Activated T-helper 1 cell treated with anti-CD3 and anti-CD28 coated beads, Interleukin-12 subunit alpha, Interleukin-12 subunit beta, Interleukin-2, Interleukin-4 antibody, amounts not matched to agents 30 ng/mL and 10 ng/mL and 1 ng/mL, durations not matched to agents 14 hours and 24 hours and 36 hours (primary cell): ENCODE measurements at places on chromosomes 1 and 21. TPM values are rescaled to one million over a fixed set of nuclear protein-coding genes. Genes with fewer than 3 reads are reported as not detected.

The GPR157 gene
- total RNA-seq = 2.8 and 3.8 TPM in 2 replicates

The SPRR1B gene
- not detected in 2 replicates for total RNA-seq

The FABP3 gene
- not detected in 2 replicates for total RNA-seq

The USP1 gene
- total RNA-seq = 77.8 and 78.7 TPM in 2 replicates

GRCh38 chr1:19840228-19840627 lies 25.1 kb upstream of the RNF186 start:
- no peak for DNase-seq

DNA sequence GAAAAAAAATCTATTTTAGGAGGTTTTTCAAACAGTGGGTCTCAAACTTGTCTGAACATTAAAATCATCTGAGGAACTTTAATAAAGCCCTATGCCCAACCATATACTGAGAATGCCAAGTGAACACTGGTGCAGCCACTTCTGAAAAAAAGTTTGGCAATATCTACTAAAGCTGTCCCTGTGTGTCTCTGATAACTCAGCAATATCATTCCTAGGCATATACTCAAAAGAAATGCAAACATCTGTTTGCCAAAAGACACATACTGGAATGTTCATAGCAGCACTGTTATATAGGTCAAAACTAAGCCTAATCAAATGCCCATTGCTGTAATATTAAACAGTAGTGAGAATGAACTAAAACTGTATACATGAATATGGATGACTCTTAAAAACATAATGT lies 74.2 kb upstream of the RGS4 start:
- DNase-seq = no peak

DNA sequence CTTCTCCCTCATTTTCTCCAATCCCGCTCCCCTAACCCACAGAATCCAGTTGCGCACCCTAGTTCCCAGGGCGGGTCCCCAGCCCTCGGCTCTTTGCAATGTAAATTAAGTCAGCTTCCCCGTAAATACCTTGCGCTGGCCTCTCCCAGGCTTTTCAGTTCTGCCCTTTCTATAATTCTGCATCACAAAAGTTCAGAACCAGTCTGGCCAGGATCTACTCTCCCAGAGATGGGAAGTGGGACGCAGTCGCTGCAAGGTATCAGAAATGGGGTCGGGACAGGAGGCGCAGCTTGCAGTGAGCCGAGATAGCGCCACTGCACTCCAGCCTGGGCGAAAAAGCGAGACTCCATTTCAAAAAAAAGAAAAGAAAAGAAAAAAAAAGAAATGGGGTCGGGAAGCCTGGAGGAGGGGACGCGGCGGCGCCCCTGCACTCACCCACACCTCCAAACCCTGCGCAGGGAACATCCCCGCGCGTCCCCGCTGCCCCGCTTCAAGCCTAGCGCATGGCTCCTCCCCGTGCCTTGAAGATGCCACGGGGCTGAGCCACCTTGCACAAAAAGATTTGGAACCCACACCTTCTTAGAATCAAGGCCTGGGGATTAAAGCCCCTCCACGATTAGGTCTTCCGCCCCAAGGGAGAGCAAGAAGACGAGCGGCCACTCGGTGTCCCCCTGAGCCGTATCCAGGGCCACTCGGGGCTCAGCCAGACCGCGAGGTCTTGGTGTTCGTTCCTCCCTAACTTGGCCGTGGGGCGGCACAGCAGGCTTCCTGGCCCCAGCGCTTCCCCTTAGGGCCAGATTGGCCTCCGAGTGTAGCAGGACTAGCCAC lies 27.2 kb upstream of the ITLN2 start:
- DNase-seq = no peak

DNA sequence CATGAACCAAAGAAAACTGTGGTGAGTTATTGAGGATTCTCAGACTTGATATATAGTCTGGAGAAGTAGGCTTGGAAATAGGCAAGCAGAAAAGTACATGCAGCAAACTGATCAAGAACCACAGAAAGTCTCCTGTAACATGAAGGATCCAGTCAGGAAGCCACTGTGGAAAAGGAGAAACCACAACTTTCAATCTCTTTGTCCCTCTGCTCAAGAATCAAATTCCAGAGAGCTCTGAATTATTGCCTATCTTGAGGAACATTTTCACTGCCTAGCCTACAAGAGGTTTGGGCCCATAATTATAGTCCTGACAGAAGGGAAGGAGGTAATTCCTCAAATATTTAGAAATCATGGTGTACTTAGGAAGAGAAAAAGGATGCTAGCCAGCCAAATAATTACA lies 43.0 kb upstream of the ADAMTS1 start:
- DNase-seq = no peak

DNA sequence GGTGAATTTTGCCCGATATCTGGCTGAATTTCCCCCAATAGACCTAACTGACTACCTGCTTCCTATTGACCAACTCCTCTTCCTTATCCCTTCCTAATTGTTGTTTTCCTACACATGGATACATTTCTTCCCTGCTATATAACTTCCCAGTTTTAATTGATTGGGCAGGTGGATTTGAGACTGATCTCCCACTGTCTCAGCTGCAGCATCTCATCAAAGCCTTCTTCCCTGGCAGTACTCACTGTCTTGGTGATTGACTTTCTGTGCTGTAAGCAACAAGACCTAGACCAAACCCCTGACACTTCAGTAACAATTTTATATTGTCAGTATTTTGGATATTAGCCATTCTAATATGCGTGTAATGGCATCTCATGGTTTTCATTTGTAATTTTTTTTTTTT lies 11.3 kb upstream of the PLA2G2A start:
- DNase-seq = no peak

DNA sequence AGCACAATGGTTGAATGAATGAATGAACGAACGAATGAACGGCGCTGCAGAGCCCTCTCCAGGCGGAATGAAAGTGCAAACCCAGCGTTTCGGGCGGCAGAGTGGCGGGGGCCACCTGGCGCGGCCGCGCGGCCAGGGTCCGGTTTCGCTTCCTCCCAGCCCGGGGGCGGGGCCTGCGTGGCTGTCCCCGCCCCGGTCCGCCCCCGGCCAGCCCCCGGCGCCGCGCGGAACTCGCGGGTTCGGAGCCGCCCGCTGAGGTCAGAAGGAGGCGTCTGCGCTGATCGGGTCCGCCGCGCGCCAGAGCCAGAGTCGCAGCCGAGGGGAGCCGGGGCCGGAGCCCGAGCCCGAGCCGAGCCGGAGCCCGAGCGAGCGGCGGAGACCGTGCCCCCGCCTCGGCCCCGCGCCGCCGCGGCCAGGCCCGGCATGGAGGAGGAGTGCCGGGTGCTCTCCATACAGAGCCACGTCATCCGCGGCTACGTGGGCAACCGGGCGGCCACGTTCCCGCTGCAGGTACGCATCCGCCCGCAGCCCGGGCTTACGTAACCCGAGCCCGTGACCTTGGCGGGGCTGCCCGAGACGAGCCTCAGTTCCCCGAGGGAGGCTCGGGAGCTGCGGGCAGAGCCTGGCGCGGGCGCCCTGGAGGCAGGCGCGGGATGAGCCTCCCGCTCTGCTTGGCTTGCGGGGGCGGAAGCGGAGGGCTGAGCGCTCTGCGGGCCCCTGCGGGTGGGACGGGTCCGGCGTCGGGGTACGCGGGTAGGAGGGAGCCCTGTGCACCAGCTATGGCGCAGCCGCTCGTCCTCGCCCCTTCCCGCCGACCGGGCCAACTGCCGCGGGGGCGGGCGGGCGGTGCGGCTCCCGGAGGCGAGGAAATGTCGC lies at the start of gene PDXK:
TSS of gene PDXK (plus strand) at position 258 of the 876 bp plus-strand sequence. CDS start at position 424, 166 bp downstream.
- DNase-seq = peak; percentile 82

GRCh38 chr1:221013691-221014660 lies 134.7 kb downstream of the HLX start:
- no peak for DNase-seq
